ENCODE measurements at places on chromosomes 7 and 10.

GRCh38 chr7:150939052-150939451 is 39.1 kb downstream of the KCNH2 start:
- no peak for DNase-seq

DNA sequence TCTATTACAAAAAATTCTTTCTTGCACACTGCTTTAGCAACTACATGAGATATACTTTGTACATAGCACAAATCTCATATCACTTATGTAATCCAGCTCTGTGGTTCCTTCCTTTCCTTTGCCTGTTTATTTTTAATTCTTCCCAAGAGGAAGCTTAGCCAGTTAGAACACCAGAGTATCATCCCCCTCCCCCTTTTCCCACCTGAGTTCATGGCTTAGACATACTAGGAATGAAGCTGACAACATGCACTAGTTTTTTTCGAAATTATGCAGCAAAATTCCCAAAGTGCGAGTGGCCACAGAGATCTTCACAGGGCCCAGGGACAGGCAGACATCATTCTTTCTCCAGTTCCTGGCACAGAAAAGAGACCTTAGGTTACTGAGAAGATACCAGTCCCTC is 17.8 kb downstream of the CAV1 start:
- DNase-seq = no peak

DNA sequence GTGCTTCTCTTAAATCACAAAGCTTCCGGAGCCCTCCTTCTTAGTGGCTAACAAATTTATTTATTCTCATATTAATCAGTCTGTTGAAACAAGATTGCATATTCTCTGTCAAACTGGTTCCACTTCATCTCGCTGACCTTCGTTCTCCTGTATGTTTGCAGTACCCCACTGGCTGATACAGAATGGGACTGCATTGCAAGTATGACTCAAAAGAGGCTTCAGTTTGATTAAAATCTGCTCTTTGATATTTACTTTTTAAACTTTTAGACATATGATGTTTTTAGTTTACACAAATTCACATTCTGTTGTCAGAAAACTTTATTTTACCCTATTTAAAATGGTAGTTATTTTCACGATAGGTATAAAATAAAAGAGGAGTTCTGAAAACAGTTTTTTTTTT is 14.3 kb upstream of the ARHGAP12 start:
- no peak for DNase-seq

GRCh38 chr7:106419455-106420182 is 134.8 kb upstream of the NAMPT start:
- DNase-seq = no peak

- no peak for DNase-seq
Measured at GRCh38 chr10:43444323-43444722, 7.4 kb downstream of the ZNF487 start.

- DNase-seq = no peak
Measured at GRCh38 chr7:142795339-142795863, 24.6 kb downstream of the PRSS2 start.

DNA sequence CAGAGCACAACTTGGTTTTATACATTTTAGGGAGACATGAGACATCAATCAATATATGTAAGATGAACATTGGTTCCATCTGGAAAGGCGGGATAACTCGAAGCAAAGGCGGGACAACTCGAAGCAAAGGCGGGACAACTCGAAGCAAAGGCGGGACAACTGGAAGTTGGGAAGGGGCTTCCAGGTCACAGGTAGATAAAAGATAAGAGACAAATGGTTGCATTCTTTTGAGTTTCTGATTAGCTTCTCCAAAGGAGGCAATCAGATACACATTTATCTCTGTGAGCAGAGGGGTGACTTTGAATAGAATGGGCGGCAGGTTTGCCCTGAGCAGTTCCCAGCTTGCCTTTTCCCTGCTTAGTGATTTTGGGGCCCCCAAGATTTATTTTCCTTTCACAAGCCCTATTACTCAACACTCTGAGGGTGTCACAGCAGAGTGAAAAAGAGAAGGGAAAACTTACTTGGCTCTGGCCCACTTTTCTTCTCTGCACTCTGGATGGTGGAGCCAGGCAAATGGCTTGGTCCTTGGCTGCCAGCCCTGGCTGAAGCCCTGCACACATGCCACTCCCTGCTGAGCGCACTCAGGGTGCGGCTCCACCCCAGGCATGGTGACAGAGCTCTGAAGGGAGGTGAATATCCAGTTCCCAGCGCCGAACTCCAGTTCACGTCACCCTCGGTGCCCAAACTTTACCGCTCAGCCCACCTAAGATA is 46.7 kb downstream of the PARD3 start:
- DNase-seq = peak; percentile 9

- DNase-seq = peak; percentile 9
Measured at GRCh38 chr10:13206546-13207443, 27.4 kb downstream of the UCMA start.

DNA sequence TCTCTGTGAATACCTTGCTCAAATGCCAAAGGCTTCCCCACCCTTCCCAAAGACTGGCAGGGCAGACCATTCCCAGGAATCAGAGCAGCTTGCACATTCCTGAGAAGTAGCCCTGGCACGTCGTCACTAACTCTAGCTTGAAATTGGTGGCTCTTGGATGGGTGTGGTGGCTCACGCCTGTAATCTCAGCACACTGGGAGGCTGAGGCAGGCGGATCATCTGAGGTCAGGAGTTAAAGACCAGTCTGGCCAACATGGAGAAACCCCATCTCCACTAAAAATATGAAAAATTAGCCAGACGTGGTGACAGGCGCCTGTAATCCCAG is 108.2 kb upstream of the MPP7 start:
- no peak for DNase-seq

- no peak for DNase-seq
Measured at GRCh38 chr7:17054836-17055235, 173.1 kb upstream of the AGR3 start.

- DNase-seq = no peak
Measured at GRCh38 chr10:85611746-85612377, 754.7 kb downstream of the GRID1 start.

DNA sequence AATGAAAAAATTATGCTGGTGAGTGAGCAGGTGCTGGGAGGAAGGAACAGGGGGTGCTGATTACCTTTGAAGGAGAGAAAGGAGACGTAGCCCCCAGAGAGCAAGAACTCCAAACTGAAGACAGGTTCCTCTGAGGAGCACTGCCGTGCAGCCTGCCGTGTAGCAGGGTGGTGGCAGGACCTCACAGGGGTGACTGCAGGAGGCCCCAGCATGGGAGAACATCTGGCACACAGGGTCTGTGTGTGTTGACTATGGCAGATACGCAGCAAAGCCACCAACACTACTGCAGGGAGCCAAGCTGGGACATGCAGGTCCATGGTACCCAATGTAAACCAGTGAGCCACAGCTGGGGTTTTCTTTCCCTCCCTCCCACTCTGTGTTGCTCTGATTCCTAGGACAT is 192.1 kb upstream of the PDE1C start:
- no peak for DNase-seq

Measured in G401 (cell line).